Stimulated activated CD4-positive, alpha-beta T cell treated with anti-CD3 and anti-CD28 coated beads, Interleukin-1b, Interleukin-23, amount 100 ng/mL, for 48 hours (primary cell): ENCODE measurements at places on chromosomes 7 and 10.
A peak's percentile ranks its signal among the peaks of the same experiment; 100 is the strongest.

DNA sequence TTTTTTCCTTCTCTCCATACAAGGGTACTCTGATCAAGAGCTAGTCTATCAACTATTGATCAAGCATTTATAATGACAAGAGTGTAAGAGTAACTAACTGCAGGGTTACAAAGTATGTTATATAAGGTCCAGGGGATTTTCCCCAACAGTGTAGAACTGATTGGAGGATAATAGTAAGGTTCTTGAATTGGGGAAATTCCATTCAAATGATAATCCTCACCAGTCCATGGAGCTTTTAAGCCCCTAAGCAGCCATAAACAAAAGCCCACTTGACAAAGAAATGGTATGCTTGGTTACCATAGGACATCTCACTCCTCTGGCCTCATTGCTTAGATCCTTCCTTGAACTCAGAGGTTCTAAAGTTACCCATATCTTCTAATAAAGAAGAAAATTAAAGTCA lies 8.2 kb downstream of the YME1L1 start:
- no peak for DNase-seq

DNA sequence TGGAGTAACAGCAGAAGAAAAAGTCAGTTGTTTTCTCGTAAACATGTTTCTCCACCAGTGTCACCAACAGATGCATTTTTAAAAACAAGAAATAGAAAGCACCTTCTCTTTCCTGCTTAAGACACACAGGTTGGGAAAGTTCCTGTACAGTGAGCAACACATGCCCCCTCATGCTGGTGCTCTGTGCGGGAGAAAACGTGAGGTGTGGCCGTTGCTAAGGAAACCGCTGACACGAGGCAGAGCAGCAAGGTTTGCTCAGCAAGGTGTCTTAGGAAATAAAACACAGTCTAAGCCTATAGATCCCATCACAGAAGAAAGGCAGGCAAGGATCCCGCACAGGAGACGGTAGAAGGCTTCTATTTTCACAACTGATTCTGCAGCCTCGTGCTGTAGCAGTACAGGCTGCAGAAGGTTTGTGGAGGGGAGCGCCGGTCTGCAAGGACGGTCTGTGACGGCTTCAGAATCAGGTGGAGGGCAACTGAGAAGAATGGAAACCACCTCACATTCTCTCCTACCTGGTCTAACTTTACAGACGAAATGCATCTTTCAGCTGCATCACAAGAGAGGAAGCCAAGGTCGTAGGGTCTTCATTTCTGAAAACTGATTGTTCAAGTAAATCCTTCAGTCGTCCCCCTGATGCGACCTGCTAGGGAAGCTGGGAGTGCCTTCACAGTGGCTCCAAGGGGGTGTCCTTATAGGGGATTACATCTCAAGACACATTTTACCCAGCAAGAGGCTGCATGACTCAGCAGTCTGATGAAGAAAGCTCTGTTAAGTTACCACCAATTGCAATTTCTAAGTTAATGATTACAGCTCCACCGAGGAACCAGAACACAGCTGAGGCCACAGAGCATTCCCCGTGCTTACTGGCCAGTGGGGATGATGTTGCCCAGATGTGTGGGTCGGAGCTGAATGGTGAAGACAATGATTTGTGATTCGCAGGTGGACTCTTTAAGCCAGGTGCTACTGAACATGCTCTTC lies 150.7 kb upstream of the KLF14 start:
- DNase-seq: no peak

GRCh38 chr7:6505685-6506559 lies 45.3 kb downstream of the GRID2IP start:
- DNase-seq: no peak

DNA sequence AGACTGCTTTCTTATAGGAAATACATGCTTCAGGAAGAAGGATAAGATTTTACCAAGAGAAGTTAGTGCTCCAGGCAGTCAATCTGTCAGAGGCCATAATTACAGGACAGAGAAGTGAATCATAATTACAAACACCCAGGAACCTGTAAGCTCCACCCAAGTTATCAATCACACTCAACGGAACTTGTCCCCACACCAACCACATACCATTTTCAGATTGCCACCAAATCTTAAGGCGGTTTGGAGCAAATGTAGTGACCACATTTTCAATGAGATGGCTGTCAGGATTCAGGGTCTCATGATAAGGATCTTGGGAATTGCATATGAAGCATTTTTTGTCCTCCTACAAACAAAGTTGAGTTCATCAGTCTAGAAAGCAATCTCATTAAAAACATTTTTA lies 4.8 kb downstream of the LAMB1 start:
- no peak for DNase-seq

- DNase-seq: no peak
Observed at GRCh38 chr10:127069436-127069835, 127.0 kb downstream of the INSYN2A start.

GRCh38 chr10:117830787-117831212 lies 215.9 kb downstream of the RAB11FIP2 start:
- DNase-seq: peak; percentile 8

- no peak for DNase-seq
Observed at GRCh38 chr10:125692601-125693523, 9.9 kb upstream of the TEX36 start.

GRCh38 chr7:133275008-133275407 lies 22.1 kb downstream of the EXOC4 start:
- no peak for DNase-seq

DNA sequence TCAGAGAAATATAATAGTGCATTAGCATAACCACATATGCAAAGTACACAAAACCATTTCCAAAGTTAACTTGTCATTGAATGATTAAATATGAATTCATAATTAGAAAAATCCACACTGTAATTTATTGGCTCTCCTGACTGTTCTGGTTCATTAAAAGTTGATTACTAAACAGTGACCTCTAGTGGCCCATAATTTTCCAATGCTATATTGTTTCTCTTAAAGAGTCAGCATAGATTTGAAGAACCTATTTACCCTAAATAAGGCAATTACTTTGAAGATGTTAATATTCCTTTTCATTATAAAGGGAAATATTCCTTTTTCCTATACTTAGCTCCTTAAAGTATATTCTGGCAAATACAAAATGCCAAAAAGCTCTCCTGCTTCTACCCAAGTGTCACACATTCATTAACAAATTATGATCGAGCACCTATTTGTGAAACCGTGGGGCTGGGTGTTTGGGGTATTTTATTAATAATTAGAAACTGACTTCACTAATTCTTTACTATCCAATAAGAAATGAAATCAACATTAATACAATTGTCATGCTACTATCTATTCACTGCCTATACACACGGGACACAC lies 86.2 kb downstream of the HIBADH start:
- DNase-seq: no peak
